ENCODE measurements at places on chromosomes 2 and 18.

DNA sequence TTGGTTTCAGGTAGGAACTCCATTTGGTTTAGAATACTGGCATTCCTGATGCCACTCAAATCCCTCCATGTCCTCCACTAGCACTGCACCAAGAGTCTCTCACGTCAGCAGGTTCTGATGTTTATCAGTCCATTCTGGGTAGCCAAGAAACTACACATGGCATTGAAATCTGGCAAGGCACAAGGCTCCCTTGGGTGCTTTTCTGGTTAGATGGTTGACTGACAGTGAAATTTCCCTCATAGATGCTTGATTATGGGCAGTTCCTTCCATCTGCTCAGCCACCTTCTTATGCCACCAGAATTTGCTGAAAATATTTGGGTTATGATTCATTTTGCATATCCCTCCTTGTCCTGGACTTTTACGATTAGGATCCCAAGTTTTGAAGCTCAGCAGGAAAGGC is 32.6 kb downstream of the EDAR start:
- no peak for DNase-seq

GRCh38 chr2:105373344-105373781 is 25.5 kb downstream of the FHL2 start:
- no peak for DNase-seq

DNA sequence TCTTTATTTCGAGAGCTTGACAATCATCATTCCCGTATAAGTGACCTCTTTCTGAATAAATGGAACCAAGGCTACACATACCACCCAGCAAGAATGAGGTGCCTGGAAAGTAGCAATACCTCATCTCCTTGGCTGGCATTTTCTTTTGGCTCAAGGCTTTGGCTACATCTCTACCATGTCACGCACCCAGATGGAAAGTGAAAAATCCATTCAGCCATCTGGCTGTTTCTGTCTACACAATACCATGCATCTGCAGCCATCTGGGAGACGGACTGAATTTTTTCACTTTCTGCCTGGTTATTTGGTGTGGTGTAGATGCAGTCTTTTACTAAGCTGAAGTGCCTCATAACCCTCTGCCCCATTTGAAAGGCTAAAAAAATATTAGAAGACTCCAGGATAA is 566.9 kb downstream of the BCL11A start:
- DNase-seq: no peak

DNA sequence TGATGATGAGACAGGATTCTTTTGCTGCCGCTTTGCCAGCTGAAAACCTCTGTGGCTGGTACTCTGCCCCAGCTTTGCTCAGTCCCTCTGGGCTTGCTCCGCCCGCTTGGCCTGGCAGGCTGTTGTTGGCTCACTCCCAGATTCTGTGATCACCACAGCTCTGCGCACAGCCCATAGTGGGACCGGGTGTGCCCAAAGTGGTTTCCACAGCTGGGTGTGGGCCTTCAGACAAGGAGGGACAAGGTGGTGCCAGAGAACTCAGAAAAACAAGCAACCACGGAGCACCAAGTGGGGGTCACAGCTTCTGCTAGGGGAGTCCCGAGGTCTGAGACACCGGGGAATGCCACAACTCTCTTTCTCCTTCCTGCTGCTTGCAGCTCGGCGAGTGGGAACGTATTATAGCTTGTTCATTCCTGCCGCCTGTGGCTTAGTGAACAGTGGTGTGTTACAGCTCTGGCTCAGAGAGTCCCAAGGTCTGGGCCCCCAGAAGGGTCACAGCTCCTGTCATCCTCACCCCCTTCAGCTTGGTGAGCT is 9.2 kb upstream of the KYNU start:
- DNase-seq: no peak

DNA sequence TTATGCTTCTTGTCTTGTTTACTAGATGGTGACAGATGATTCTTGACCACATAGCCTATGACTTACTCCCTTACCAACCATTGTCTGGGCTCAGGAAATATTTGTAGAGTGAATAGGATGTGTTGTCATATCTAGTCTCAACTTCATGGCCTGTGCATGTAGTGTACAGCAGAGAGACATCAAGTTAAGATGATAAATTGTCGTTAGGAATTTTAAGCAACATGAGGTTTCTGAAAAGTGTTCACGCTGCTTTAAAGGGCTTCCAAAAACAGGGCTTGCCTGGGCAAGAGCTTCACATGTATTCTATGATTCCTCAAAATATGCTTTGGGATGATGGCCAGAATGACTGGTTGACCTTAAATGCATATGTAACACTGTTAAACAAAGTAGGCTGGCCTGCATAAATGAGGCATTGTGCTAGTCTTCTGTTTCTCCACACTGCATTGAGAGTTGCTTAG is 424.0 kb downstream of the RND3 start:
- peak; percentile 96 for DNase-seq

DNA sequence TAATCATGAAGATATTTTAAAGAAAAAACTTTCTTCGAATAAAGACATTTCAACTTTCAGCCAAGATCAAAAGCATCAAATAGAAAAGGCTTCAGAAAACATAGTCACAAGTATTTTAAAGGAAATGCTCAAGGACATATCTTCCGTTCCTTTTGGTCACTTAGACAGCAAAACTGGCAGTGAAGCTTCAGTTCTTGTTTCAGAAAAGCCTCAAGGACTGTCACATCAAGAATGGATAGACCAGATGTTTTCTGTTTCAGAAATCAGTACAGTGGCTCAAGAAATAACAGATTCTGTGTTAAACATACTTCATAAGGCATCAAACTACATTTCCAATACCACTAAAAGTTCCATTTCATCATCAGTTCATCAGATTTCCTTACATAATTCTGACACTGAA is 51.8 kb downstream of the FSIP2 start:
- no peak for DNase-seq

GRCh38 chr2:176583607-176584006 is 314.4 kb downstream of the MTX2 start:
- DNase-seq: peak; percentile 76

DNA sequence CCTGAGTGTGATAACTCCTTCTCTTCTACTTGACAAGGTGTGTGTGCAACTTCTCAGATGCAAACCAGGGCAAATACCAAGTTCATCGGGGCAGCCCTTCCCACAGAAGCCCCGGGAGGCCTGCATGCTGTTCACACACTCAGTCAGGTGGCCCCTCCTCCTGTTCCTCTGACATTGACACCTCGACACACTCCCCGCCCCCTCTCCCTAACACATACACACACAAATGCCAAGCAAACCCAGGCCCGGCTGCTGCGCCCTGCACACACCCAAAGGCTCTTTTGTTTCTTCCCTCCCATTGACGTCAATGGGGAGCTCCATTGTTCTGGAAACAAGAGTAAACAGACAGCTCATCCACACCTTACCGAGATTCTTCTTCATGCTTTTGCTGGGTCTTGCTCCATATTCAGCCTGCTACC is 1.7 kb upstream of the PER2 start:
- no peak for DNase-seq

DNA sequence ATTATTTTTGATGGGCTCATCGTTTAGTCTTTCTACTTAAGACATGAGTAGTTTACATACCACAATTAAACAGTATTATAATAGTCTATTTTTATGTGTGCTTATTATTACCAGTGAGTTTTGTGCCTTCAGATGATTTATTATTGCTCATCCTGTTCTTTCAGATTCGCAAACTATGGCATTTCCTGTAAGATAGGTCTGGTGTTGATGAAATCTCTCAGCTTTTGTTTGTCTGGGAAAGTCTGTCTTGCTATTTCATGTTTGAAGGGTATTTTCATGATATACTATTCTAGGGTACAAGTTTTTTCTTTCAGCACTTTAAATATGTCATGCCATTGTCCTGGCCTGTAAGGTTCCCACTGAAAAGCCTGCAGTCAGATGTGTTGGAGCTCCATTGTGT is 101.3 kb downstream of the DNAH7 start:
- no peak for DNase-seq

DNA sequence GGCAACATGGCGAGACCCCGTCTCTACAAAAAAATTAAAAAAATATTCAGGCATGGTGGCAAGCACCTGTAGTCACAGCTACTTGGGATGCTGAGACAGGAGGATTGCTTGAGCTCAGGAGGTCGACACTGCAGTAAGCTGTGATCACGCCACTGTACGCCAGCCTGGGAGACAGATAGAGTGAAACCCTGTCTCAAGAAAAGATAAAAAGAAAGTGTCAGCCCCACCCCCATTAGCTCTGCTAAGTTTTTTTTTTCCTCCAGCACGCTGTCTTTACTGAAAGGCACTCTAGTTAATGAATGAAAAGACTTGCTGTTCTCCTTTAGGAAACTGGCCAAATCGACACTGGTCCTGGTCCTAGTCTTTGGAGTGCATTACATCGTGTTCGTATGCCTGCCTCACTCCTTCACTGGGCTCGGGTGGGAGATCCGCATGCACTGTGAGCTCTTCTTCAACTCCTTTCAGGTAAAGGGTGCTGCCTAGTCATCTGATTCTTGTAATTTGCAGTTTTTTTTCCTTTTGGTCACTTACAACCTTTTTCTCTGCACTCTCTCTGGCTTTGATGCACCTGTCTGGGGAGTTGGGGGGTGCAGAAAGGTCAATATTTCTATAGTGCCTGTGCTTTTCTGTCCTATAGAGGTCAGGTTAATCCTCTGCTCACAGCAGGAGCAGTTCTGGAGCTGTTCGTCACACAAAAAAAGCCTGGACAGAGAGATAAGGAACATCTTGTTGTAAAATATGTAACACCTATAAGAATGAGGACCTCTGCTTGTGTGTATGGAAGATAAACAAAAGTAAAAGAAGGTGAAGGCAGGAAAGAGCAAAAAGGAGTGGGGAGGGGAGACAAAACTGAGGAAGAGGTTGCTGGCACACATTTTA is 82.3 kb downstream of the PTH2R start:
- no peak for DNase-seq

DNA sequence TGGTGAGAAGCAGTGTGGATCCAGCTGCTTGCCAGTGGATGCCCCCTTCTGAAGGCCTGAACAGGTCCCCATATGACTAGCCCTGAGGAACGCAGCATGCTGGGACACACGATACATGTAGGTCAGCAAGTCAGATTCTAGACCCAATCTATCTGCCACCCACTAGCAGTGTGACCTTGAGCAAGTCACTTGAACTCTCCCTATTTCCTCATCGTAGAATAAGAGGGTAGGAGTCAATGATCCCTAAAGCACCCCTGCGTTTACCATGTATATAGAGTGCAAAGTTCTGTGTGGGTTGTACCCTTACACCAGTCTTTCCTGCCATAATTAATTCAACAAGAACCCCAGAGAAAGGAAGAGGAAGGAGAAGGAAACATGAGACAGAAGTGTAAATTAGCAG is 123.7 kb downstream of the GALNT14 start:
- DNase-seq: no peak

GRCh38 chr2:17306219-17306618 is 212.0 kb downstream of the RAD51AP2 start:
- no peak for DNase-seq

DNA sequence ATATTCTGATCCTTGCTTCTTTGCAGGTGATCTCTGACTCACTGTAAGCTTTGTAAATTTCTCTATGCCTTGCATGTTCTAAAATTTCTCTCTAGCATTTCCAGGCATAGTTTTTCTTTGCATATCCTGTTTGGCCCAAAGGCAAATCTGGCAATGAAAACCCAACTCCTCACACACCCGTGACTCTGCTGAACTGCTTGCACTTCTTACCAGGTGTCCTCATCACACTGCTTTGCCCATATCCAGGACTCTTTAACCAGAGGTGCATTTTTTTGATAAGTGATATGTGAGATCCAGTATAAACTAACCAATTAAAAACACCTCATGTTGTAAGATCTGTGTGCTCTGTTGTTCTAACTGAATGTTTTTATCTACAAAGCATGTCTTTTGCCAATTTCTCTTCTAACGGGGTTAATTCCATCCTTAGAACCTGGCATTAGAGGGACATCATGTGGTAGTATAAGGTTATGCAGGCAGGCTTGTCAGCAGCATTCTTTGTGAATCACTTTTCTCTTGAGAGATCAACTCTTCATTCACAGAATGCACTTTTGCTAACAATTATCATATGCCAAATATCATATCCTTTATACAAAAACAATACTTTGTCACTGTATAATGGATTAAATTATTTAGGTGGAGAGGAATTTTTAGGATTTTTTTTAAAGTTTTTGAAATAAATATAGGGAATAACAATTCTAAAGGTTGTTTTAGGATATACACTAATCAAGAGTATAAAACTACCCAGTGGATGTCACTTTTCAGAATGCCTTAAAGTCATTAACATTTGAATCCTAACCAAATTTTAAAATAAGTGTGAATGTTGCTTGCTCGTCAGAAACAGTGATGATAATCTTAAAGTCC is 20.8 kb upstream of the TMX3 start:
- peak; percentile 67 for DNase-seq

- DNase-seq: peak; percentile 41
Measured at GRCh38 chr2:37181726-37182684, 6.5 kb downstream of the SULT6B1 start.

- no peak for DNase-seq
Measured at GRCh38 chr2:202121532-202122162, 48.6 kb downstream of the KIAA2012 start.

DNA sequence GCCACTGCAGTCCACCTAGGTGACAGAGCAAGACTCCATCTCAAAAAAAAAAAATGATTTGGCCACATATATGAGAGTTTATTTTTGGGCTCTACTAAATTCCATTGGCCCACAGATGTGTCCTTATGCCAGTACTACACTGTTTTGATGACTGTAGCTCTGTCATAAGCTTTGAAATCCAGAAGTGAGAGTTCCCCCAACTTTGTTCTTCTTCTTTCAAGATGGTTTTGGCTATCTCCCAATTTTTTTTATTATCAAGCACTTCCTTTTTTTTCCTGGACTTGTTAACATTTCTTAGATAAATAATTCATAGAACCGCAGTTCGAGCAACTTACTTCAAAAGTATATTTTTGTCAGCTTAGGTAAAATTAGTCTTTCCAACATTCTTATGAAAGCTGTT is 96.9 kb downstream of the TSHZ1 start:
- DNase-seq: no peak

GRCh38 chr2:200609028-200609614 is 23.3 kb downstream of the AOX1 start:
- DNase-seq: peak; percentile 96

GRCh38 chr2:43130548-43130875 is 95.9 kb downstream of the ZFP36L2 start:
- DNase-seq: no peak

GRCh38 chr2:857937-858336 is 92.7 kb upstream of the SNTG2 start:
- DNase-seq: no peak
